ENCODE measurements at places on chromosomes 13 and 19.
A peak's percentile ranks its signal among the peaks of the same experiment; 100 is the strongest.

GRCh38 chr19:30406220-30407067 lies 34.3 kb downstream of the ZNF536 start:
- DNase-seq: no peak

DNA sequence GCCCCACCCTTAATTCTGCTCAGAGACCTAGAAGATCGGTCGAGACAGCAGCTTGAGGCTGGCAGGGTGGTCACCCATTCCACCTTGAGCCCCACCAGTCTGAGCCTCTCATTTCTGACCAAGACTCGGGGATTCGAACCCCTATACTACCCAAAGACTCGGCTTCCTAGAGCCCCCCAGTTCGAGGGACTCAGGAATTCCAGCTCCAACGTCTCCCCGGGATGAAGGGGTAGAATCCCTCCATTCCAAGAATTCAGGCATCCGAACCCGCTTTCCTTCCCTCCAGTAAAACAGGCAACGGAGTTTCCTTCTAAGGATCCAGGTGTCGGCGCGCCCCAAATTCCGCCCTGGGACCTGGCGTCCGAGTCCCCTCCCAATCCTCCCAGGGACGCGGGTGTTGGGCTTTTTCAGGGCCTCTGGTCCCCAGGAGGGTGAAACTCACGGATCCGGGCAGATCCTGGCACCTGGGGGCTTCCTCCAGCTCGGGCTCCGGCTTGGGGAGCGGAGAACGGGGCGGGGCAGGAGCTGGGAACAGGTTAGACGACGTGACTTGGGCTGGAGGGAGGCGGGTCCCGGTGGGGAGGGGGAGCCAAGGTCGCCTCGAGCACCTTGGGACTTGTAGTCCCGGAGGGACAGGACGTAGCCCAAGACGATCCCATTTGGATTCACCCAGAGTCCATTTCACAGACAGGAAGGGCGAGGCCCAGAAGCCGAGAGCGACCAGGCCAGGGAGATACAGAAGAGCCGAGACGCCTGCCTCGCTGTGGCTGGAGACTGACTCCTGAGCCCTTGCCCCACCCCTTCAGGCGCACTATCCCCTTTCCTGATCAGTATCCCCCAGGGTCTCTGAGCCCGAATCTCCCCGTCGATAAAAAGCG lies at the start of gene PPP1R13L:
PPP1R13L (minus strand) TSS at position 513 of the 878 bp plus-strand sequence. CDS start 6,751 bp downstream, outside the sequence.
- peak; percentile 92 for DNase-seq

DNA sequence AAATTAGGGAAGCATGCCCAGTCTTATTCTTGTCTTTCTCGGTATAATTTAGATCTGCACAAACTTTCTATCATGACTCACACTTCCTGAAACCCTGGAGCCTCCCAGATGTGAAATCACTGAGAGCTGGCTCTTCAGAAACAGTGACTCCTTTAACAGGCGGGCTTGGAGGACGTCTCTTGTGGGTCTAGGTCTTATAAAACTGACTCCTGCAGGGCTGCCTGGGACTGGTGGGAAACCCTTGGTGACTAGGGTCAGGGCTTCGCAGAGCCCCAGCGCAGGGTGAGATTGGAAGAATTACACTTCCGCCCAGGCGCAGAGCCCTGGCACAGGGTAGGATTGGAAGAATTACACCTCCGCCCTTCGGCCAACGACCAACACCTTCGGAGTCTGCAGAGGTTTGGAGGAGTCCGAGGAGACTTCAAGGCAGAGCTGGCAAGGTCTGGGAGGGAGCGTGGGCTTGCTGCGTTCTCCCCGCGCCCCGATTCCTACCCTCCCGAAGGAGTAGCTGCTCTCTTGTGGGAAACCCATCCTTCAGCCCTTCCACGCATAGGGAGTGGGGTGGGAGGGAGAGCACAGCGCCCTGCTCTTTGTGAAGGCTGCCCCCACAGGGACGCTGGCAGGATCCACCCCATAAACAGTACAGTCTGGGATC lies 43.4 kb upstream of the MAP3K10 start:
- DNase-seq: no peak

DNA sequence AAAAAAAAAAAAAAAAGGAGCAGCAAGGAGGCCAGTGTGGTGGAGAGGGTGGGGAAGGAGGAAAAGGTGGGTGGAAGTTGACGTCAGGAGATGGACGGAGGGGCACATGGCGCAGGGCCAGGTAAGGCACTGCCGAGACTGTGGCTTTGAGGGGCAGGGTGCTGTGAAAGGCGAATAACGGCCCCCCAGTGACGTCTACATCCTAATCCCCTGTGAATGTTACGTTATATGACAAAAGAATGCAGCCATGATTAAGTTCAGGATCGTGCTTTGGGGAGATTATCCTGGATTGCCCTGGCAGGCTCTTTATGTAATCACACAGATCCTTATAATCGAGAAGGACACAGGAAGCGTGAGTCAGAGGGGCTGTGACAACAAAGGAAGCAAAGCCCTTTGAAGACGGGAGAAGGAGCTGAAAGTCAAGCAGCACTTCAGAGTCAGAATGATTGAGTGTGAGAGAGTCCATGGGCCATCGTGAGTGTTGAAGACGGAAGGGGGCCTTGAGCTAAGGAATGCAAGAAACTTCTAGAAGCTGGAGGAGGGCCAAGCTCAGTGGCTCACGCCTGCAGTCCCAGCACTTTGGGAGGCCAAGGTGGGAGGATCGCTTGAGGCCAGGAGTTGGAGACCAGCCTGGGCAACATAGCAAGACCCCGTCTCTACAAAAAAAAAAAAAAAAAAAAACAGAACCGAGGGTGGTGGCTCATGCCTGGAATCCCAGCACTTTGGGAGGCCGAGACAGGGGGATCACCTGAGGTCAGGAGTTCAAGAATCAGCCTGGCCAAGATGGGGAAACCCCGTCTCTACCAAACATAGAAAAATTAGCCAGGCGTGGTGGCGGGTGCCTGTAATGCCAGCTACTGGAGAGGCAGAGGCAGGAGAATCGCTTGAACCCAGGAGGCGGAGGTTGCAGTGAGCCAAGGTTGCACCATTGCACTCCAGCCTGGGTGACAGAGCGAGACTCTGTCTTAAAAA lies 13.8 kb upstream of the CEACAM16 start:
- peak; percentile 42 for DNase-seq

DNA sequence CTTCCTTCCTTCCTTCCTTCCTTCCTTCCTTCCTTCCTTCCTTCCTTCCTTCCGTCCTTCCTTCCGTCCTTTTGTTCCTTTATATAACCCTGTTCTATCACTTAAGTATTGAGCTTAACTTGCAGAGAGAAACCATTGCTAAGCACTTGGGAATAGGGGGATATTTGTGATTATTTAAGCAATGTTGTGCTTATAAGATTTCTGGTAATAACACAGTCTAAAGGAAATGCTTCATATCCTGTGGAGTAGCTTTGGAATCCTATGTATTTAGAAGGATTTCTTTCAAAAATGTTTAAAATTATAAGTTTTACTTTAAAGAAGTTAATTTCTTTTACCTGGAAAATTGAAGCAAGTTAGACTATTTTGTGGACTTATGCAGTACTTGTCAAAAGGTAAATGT lies 209.8 kb downstream of the PCCA start:
- DNase-seq: no peak

DNA sequence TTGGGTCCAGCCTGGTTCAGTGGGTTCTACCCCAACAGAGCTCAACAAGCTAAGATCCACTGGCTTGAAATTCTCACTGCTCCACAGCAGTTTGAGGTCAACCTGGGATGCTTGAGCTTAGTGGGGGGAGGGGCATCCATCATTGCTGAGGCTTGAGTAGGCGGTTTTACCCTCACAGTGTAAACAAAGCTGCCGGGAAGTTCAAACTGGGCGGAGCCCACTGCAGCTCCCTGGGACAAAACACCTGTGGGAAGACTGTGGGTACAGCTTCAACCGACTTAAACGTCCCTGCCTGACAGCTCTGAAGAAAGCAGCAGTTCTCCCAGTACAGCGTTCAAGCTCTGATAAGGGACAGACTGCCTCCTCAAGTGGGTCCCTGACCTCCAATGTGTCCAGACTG lies 1161.9 kb downstream of the UQCRFS1 start:
- peak; percentile 25 for DNase-seq

DNA sequence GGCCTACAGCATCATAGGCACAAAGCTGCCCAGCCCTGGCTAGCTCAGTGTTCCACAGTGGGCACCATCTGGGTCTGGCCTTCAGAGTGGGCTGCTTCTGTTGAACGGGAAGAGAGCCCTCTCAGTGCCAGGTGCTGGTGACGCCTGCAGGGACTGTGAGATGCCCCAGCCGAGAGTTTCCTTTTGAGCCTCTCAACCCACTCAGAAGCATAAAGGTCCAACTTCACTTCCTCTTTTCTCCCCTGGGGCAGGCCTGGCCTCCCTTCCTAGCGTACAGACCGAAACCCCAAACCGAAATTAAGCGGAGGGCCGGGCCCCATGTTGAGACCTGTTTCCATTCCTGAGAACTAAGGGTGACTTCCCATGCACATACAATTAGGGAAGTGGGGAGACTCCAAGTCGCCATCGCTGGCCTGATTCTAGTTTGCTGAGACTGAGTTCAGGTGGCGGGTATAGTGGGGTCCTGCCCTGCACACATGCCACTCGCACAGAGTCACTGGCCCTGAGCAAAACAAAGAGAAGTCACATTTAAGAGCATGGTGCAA lies 6.9 kb downstream of the RAB8A start:
- DNase-seq: no peak

DNA sequence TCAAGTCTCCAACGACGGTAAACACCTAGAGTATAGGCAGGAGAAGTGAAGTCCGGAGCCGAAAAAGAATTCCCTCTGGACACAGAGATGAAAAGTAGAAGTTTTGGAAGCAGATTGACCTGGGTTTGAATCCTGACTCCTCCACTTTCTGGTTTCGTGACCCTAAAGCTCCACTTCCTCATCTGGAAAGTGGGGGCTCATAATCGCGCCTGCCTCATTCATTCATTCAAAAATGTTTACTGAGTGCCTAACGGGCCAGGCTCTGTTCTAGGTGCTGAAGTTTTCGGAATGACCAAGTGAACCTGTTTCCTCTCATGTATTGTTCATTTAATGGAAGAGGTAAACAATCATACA lies 7.1 kb upstream of the EML2 start:
- DNase-seq: no peak

- no peak for DNase-seq
These were observed 293.6 kb downstream of the TEX29 start for GRCh38 chr13:111614009-111614408.

DNA sequence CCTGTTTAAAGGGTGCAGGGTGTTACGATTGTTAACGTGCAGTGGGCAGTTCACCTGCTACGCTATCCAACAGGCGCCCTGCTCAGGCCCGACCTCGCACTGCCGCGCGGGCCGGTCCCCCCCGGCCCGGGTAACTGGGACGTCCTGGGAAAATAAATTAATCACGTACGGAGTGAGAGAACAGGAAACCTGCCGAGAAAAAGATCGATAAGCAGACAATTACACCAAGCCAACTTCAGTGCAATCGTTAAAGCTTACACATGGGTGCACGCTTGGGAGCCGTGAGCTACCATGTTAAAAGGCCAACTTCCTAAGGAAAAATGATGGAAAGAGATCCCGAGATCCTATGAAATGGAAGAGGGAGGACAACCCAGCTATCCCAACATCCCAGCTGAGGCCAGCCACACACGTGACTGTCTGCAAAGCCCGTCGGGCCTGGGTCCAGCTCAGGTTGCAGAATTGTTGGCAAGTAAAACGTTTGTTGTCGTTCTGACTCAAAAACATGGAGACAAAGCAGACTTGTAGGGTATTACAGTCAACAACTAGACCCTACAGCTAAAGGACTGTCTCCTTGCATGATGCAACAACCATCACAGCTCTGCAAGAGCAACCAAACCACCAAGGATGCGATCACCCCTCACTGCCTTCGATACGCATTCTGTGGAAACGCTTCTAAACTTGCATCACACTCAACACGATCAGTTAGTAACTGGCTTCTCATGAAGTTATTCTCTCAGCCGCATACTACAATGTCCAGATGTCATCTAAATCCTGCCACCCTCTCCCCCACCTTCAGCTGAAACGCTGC lies 741 bp upstream of the TUBGCP3 start:
- DNase-seq: peak; percentile 18

DNA sequence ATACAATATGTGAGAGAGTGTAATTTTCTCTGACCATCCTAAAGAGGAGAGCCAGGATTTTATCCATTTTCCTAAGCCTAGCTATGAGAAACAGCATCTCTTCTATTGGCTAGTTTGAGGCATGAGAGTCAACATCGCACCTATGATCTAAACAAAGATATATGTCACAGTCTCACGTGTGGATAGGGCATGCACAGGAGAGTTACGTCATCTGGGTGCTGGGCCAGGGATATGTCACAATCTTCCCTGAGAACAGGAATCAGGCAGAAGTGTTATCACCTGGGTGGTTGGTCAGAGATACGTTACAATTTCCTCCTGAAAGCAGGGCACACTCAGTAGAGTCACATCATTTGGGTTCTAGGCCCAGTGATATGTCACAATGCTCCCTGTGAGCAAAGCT lies 53.9 kb upstream of the ZNF730 start:
- no peak for DNase-seq
